ENCODE measurements at places on chromosomes 16 and 17.

GRCh38 chr17:48295362-48296288, 134.4 kb downstream of the SKAP1 start:
- no peak for DNase-seq

- peak; percentile 60 for DNase-seq
These were observed 26.3 kb downstream of the GINS3 start for GRCh38 chr16:58418601-58419000.

DNA sequence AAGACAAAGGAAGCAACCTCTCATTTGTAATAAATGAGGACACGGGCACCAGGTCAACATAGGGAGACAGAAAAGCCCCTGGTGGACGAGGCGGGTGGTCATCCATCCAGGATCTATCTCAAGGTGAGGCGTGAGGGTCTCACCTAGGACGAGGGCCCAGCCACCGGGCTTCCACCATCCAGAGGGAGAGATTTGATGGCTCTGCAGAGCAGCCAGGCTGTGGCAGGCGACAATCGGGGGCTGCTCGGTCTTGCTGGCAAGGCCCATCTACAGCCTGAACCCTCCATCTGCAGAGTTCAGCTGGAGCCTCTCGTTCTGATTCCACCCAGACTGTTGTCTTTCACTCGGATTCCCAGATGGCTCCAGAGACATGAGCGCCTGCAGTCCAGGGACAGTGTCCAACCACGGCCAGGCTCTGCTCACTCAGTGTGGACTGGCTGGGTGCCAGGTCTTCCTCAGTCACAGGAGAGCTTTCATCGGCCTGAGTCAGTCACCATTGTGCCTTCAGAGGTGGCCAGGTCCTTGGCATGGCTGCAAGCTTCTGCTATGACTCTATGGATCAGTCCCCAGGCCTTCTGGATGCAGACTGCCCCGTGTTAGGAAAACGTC, 5.9 kb downstream of the LITAFD start:
- DNase-seq, result peak; percentile 68

- DNase-seq, result peak; percentile 62
These were observed 572 bp downstream of the PSMB6 start for GRCh38 chr17:4796552-4796920.

DNA sequence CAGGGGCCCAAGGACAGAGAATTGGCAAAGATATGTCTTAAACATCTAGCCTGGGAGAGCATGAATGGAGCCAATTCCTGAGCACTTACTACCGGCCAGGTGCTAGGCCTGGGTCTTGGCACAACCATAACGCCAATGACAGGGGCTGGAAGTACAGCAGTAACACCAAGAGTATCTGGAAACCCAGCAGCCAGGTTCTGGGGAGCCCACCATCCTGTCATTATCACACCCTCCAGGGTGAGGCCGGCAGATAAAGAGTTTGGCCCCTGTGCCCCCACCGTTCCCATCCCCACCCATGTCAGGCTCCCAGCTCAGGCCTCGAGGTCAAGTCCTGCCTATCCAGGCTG, 508 bp upstream of the TMC8 start:
- no peak for DNase-seq

- DNase-seq, result no peak
These were observed 77.7 kb downstream of the NETO2 start for GRCh38 chr16:47065766-47066688.

- peak; percentile 0 for DNase-seq
These were observed 15.7 kb downstream of the CARHSP1 start for GRCh38 chr16:8853150-8853549.

- DNase-seq, result no peak
These were observed 20.1 kb downstream of the NDEL1 start for GRCh38 chr17:8455665-8456209.

- DNase-seq, result no peak
These were observed 38.5 kb downstream of the MBTD1 start for GRCh38 chr17:51221322-51221721.

DNA sequence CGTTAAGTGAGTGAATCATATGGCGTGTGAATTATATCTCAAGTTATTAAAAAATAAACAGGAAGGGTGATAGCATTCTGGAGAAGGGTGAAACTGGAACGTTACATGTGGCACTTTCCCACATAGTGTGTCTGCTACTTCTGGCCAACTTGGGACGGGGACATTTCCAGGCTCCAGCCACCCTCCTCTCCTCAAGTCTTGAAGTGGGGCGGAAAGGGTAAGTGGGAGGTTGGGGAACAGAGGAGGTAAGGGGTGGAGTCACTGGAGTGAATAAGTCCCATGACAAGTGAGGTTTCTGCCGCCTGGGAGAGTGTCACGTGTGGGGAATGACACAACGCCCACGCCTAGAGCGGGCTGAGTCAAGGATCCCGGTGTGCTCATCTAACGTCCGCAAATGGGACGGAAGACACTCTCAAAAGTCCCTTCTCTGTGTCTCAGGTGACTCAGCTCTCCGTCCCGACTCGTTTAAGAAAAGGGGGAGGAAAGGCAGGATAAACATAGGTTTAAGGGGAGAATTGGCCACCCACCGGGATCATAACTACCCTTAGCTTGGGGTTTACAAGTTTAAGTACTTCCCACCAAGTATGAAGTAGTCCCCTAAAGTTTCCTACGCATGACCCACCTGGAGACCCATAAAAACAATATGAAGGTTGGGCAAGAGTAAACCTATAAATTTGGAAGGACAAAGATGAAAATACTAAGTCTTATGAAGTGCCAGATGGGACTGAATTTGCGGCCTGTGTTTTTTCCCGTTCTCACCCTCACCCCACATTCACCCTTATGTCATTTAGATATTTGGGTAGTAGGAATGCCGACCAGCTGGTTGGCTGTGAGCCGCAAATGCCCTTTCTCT, 1.2 kb upstream of the SPAG9 start:
- DNase-seq, result peak; percentile 92

DNA sequence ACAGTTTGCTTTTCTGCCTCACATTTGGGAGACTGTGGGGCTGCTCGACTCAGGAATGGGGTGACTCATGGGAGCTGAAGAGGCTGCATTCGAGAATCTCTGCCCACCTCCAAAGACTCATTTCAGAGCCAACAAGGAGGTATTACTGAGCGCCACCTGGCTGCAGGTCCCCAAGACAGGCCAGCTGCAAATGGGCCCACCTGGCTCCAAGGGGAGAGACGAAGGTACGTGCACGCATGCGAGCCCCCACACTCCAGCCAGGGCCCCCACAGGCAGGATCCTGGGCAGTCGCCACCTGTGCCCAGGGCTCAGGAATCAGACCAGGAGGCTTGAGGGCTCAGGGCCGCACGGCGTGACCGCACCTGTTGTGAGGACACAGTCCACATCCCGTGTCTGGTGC, 6.0 kb downstream of the HAGHL start:
- no peak for DNase-seq

- DNase-seq, result no peak
These were observed 178.2 kb upstream of the SOX9 start for GRCh38 chr17:71942626-71943025.

DNA sequence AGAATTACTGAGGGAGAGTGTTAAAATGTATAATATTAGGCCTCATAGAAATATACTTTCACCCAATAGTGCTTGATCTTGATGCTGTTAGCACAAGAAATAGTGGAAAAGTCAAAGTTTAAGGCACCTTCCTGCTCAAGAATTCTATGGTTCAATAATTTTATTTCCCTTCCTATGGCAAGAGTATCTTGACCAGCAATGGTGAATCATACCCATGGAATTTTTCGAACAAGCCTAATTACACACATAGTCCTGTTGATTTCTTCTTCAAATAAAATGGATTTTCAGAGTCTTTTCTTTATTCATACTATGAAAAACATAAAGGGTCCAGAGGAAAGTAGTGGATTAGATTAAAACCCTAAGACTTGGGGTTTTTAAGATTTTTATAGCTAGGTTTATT, 810.6 kb downstream of the CDH11 start:
- DNase-seq, result peak; percentile 40

DNA sequence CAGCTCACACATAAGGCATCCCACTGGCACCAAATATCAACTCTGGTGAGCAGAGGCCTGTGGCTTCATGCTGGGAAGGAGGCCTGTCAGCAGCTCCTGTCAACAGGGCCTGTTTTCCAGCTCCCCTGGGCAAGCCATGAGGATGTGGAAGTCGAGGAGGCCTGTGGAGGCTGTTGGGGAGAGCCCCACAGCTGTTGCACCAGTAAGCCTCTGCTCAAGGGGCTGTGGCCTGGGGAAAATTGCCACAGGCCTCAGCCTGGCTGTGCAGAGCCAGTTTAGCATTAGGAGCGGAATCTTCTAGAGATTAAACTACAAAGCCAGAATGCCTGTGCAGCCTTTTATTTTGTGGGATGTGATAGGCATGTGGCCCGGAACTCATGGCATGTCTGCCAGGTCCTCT, 202.1 kb downstream of the SPECC1 start:
- no peak for DNase-seq

DNA sequence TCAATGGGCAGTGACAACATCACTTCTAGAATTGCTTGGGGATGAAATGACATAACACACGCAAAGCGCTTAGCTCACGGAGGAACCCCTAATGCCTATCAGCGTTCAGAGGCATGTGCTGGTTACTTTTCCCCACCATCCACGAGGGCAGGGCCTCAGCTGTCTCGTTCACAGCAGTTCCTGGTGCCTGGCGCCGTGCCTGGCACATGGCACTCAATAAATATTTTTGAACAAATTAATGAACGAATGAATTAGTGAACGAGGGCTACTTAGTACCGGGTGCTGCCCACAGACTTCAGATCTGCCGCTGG, 14.1 kb upstream of the CIBAR2 start:
- DNase-seq, result no peak

GRCh38 chr16:52497067-52497816, 49.7 kb downstream of the TOX3 start:
- peak; percentile 64 for DNase-seq

- DNase-seq, result peak; percentile 90
These were observed at the start of gene PGS1 for GRCh38 chr17:78378225-78379130. Gene PGS1 (plus strand): TSS chr17:78378649. CDS start chr17:78378666, 17 bp downstream.

DNA sequence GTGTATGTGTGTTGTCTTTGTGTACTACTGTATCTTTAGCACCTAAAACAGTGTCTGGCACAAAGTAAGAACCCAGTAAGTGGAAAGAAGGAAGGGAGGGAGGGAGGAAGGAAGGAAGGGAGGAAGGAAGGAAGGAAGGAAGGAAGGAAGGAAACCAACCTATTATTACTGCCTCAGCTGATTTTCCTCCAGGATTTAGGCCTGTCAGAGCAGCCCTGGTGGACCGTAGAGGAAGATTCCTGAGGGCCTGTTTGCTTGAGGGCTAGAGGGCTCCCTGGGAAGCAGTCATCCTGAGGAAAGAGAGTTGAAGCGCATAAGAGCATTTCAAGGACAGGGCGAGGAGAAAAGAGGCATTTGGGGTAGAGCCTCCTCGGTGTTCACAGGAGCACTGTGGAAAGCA, 61.5 kb downstream of the WSB1 start:
- DNase-seq, result no peak

GRCh38 chr17:45895969-45896785, 1.8 kb downstream of the MAPT start:
- DNase-seq, result no peak

DNA sequence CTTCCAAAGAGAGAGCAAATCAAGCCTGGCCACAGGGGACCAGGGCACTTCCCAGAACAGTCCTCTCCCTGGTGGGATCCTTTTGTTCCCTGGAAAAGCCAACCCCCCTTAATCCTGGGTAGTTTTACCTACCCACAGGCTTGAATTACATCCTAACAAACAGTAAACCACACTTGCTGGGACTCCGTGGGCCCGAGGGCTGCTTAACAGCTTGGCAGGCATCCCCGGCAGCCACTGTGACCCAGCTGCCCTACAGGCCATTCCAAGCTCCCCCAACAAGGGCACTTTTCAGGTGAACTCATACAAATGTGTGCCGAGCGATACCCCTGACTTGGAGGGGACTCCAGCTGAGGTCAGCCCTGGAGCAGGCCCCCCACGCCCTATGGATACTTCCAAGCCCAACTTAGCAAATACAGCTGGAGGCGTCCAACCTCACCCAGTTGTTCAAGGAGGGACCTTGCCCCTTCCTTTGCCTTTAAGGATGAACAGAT, 26.4 kb downstream of the ADCY9 start:
- DNase-seq, result no peak

DNA sequence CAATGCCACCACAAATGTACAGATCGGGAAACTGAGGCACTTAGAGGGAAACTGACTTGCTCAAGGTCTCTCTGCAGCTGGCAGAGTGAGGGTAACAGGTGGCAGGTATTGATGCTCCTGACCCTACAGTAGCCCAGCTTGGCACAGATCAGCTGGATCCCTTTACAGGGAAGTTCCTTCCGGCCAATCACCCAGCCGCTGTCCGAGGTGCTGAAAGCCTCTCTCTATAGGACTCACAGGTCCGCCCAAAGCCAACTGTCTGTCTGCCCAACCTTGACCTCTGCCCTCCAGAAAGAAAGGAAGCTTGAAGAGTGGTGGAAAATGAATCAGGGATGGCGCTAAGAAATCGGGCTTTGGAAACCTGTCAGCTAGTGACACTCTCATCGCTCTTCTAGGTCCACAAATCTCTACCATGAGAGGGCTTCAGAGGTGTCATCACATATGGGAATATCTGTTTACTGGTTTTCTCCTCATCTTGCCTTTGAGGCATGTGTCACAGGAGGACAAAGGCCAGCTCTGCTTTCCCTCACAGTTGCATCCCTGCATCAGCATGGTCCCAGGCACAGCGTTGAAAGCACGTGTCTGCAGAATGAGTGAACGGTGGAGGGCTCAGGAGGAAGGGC, 246.2 kb downstream of the KATNIP start:
- peak; percentile 74 for DNase-seq

GRCh38 chr17:59572301-59572924, 7.0 kb downstream of the DHX40 start:
- no peak for DNase-seq

DNA sequence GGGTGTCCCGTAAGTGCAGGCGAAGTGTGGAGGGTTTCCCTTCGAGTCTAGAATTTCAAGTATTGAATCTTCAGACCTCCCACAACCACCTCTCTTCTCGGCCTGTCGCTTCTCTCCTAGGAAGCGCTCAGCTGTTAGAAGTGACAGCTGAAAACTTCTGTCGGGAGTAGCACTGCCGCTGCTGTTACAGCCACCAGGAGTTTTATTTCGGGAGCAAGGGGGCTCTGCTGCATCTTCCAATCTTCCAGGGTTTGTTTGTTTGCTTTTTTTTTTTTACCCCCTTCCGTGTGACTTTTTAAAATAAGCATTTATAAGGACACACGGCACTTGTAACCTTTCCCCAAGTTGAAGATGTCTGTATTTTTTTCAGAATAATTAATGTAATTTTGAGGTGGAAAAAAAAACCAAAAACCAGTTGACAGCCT, 767 bp downstream of the RPS6KB1 start:
- peak; percentile 38 for DNase-seq

GRCh38 chr17:66843627-66844026, 8.7 kb downstream of the CACNG5 start:
- DNase-seq, result no peak

DNA sequence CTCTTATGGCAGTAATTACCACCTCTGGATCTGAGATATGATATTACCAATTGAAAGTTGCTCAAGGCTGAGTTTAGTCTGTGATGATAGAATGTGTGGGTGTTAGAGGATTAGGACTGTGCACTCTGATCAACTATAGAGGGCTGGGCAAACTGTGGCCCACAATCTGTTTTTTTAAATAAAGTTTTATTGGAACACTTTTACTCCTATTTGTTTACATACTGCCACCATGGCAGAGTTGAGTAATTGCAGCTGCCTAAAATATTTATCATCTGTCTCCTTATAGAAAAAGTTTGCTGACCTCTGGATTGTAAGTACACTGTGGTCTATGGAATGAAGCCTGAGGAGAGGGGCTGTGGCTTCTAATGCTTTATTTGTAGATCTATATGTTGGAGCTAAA, 71.5 kb upstream of the N4BP1 start:
- no peak for DNase-seq
